ENCODE measurements at places on chromosomes 2 and 18. TPM values are rescaled to one million over a fixed set of nuclear protein-coding genes. Genes with fewer than 3 reads are reported as not detected.

GALM gene
- total RNA-seq = 19.7 TPM

C2orf78 gene
- not detected for total RNA-seq

HRH4 gene
- 0.21 TPM for total RNA-seq

UGT1A8 gene
- total RNA-seq = 0.31 TPM

IL36G gene
- total RNA-seq = not detected

AQP4 gene
- 37.6 TPM for total RNA-seq

CXCR4 gene
- total RNA-seq = 27.7 TPM

ECEL1 gene
- total RNA-seq = 0.31 TPM

EHD3 gene
- total RNA-seq = 11.4 TPM

POTEI gene
- 0.21 TPM for total RNA-seq

IHH gene
- not detected for total RNA-seq

MBD1 gene
- total RNA-seq = 68.7 TPM

CTNNA2 gene
- total RNA-seq = 0.92 TPM

PPIL3 gene
- total RNA-seq = 49.1 TPM

FKBP1B gene
- 6.1 TPM for total RNA-seq

TRMT61B gene
- total RNA-seq = 11.6 TPM

LGALSL gene
- 18.9 TPM for total RNA-seq

IGFBP2 gene
- 336 TPM for total RNA-seq

CABYR gene
- 0.41 TPM for total RNA-seq

SLC19A3 gene
- 5.3 TPM for total RNA-seq

GALNT3 gene
- total RNA-seq = 8.7 TPM

TTC32 gene
- total RNA-seq = 15.3 TPM

SALL3 gene
- total RNA-seq = not detected

CXCR2 gene
- total RNA-seq = 0.31 TPM

MCM6 gene
- 20.2 TPM for total RNA-seq

SLC9A4 gene
- 0.10 TPM for total RNA-seq

UGT1A1 gene
- 0.41 TPM for total RNA-seq

FLACC1 gene
- total RNA-seq = 0.72 TPM

POLR1B gene
- 21.1 TPM for total RNA-seq

RPL37A gene
- 933 TPM for total RNA-seq

ERMN gene
- total RNA-seq = not detected

IGFBP5 gene
- 499 TPM for total RNA-seq

DLGAP1 gene
- total RNA-seq = 4.4 TPM

RGPD6 gene
- total RNA-seq = 54.0 TPM

CCDC102B gene
- total RNA-seq = 19.6 TPM

TEKT4 gene
- not detected for total RNA-seq

GKN1 gene
- not detected for total RNA-seq

IL1R2 gene
- total RNA-seq = 5.7 TPM
